ACHN (cell line): ENCODE measurements at places on chromosomes 1 and 21.

- DNase-seq, result no peak
These were observed 90.0 kb downstream of the PAPPA2 start for GRCh38 chr1:176552999-176553398.

- peak; percentile 83 for DNase-seq
These were observed 40.9 kb upstream of the TMEM52 start for GRCh38 chr1:1959840-1960479.

DNA sequence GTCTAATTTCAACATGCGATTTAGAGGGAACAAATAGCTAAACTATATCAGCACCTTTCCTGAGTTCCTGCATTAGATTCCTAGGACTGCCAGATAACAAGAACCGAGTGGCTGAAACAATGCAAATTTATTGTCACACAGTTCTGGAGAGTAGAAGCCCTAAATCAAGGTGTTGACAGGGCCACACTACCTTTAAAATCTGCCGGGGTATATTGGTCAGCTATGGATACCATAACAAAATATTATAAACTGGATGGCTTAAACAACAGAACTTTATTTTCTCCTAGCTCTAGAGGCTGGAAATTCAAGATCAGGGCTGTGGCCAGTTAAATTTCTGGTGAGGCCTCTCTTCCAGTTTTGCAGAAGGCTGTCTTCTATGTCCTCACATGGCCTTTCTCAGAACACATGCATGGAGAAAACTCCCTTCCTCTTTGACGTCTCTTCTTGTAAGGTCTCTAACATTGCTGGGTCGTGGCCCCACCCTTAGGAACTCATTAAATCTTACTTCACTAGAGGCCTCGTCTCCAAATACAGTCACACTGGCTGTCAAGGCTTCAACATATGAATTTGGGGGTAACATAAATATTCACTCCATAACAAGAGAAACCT is 144.3 kb downstream of the FCRL5 start:
- DNase-seq, result no peak

GRCh38 chr1:12208764-12209494 is 20.9 kb upstream of the VPS13D start:
- peak; percentile 71 for DNase-seq

DNA sequence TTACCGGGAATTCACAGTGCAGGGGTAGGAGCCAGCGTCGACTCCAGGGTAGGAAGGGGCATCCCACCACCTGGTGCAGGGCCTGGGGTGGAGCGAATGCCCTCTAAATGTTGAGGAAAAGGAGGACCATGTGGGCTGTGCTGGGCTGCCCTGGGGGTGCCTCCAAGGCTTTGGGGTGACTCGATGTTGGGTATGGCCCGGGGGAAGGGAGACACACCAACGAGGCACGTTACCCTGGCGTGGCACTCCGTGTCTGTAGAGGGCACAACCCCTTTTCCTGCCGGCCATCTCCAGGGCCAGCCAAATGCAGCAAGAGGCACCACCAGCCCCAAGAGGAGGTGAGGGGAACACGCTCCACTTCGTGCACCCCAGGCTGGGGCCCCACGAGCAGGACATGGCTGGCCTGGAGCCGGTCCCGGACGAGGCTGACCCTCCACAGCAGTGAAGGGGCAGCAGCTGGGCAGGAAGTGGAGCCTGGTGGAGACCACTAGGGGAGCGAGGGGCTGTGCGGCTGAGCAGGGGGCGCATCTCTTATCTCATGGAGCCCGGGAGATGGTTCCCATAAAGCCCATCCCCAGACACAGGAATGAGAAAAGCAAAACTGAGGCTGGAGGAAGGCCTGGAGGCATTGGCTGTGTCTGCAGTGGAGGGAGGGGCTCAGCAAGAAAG is 11.2 kb downstream of the ACTRT2 start:
- DNase-seq, result no peak

DNA sequence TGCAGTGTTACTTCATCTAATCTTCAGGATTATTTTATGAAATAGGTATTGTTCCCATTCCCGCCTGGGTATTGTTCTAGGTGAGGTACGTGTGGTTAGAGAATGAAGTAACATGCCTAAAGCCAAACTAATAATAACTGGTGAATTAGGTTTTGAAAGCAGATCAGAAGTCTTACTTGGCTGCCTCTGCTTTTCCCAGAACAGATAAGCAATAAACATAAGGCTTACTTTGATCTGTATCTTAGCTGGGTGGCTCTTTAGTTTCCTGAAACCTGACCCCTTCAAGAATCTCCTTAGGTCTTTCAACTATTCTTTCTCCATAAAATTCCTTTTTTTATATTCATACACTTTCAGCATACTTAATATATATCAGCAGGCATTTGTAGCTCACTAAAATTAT is 65.3 kb downstream of the VAV3 start:
- DNase-seq, result no peak

- DNase-seq, result no peak
These were observed 30.2 kb downstream of the ZZZ3 start for GRCh38 chr1:77652268-77652667.
